ENCODE measurements at places on chromosomes 6 and 20.

DNA sequence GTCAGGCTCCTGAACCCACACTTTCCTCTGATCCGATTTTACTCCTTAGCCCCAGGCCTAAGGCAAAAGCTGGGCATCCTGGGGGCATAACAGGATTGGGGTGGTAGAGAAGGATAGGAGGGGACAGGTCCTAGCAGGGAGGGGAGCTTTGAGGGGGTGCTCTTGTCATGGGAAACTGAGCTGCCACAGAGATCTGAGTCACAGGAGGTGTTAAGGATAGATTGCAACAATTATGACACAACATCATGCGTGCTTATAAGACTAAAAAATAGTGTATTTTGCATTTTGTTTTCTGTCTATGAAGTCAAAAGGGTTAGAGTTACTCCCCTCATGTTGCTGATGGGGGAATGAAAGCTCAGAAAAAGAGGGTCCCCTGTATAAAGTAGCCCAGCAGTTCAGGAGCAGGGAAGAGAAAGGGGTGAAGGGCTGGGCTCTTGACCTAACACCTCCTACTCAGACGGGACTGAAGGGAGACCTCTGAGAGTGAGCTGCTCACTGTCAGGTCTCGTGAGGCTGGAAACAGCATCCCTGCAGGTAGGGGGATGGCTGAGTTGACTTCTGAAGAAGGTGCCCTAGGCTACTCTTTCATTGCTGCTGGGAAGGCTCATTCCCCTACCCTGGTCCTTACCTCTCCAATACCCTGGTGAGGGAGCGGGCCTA is 2.0 kb downstream of the GLP1R start:
- DNase-seq = no peak

- peak; percentile 61 for DNase-seq
These were observed 58.6 kb upstream of the SNX9 start for GRCh38 chr6:157764178-157765068.

- DNase-seq = no peak
These were observed 100.0 kb upstream of the CNR1 start for GRCh38 chr6:88266126-88266525.

DNA sequence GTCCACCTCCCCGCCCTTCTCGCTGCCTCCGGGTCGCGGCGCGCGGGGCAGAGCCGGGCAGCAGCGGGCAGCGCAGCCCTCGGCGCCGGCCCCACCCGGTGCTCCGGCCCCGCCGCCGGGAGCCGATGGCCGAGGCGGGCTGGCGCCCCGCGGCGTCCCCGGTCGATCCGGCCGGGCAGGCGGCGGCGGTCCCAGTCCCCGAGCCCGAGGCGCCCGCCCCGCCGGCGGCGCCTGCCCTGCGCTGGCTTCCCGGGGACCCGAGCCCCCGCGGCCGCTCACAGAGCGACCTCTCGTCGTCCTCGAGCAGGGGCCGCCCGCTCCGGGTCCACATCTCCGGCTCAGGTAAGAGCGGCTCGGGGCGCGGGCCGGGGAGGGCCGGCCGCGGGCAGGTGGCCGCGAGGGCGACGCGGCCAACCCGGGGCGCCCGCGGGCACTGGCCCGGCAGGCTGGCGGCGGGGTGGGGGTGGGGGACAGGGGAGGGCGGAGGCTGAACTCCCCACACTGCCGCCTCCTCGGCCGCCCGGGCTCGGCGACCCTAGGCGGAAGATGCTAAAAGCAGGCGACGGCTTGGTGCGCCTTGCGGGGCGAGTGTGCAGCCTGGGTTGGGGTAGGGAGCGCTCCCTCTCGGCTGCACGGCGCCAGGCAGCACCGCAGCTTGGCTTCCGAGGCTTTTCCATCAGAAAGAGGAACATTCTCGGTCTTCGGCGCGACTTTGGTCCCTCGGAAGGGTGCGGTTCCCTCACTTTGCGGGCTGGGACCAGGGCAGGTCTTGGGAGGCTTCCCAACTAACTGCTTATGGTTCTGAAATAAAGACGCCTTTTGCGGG is 25.6 kb upstream of the FUCA2 start:
- peak; percentile 22 for DNase-seq

- no peak for DNase-seq
These were observed 199.1 kb downstream of the ERMARD start for GRCh38 chr6:169950558-169950957.
